Stimulated activated CD8-positive, alpha-beta memory T cell treated with anti-CD3 and anti-CD28 coated beads, Interleukin-4, amount 100 ng/mL, for 1 hour (primary cell): ENCODE measurements at places on chromosomes 11 and 22.

DNA sequence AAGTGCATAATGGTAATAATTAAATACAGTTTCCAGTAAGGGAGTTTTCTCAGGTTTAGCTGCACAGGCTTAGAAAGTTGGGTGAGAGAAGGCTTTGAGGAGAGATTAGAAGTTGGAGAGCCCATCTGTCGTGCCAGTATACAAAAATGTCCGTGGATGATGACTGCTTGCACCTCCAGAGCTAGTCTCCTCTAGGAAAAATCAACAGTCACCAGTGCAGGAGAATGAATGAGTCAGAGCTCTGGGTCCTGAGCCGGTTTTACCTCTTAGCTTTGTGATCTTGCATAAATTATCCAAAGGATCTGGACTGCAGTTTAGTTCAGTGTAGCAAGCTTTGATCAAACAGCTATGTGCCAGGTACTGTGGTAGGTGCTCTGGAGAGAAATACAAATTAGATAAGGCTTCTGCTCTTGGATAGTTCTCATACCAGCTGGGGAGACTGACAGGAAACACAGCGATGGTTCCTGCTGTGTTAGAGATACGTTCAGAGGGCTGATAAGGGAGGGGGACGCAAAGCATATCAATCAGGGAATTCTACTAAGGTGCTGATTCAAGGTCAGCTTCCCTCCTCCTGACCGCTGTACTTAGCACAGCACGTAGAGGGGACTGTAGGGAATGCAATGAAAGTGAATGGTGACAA lies 125.9 kb downstream of the TEAD1 start:
- DNase-seq: no peak

GRCh38 chr22:42324990-42325710 lies 54.7 kb upstream of the TCF20 start:
- DNase-seq: no peak

DNA sequence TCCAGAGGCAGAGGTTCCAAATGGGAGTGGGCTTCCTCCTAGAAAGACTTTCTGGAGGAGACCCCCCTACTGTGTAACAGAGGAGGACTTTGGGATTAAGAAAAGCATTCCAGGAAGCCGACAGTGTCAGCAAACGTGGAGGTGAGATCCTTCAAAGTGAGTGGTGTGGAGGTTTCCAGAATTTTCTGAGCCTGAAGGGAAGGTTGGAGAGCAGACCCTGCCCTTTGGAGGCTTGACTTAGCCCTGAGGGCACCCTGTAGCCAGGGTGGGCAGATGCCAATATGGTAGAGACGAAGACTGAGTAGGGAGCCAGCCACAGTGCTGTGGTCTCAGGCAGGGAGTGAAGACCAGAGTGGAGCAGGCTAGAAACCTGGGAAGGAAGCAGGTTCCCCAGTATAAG lies 1.8 kb upstream of the KLHL22 start:
- no peak for DNase-seq

DNA sequence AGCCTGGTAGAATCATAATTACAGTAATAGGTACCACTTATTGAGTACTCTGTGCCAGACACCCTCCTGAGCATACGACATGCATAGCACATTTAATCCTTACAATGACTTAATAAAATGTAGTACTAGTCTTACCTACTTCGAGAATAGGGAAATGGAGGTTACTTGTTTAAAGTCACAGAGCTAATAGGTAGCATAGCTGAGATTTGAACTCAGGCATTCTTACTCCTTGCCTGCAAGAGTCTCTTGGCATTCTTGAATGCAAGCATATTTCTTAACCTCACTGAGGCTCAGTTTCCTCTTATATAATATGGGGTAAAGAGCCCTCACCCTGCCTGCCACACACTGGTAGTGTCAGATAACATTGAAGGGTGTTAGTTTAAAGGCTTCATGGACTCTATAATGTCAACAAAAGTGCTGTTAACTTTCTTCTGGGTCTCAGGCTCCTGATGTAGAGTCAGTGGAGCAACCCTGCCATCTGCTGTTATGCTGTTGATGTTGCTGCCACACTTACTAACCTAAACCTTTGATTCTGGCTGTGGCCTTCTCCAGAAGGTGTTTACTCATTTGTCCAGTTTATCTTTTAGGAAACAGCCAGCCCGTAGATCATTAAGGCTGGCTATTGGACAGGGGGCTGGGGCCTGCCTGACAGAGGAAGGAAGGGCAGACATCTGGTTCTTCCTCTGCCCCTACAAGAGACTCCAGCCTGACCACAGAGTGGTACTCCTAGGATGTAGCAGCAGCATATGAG lies 18.9 kb downstream of the LIMK2 start:
- no peak for DNase-seq

GRCh38 chr22:48239461-48240147 lies 1477.2 kb downstream of the TBC1D22A start:
- no peak for DNase-seq

DNA sequence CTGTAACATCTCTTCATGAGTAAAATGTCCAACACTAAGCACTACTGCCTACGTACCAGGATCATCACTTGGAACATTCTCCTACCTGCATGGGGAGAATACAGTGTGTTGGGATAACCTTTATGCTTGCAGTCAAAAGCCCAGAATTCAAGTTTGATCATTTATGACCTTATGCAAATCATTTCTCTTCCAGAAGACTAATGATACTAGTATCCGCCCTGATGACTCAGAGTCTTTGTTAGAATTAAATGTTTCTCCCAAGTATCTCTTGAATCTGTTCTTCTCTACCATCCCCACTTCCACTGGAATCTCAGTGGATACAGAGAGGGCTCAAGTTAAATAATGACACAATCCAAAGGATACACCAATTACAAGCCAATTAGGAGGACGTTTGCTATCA lies 12.4 kb downstream of the MAJIN start:
- no peak for DNase-seq

DNA sequence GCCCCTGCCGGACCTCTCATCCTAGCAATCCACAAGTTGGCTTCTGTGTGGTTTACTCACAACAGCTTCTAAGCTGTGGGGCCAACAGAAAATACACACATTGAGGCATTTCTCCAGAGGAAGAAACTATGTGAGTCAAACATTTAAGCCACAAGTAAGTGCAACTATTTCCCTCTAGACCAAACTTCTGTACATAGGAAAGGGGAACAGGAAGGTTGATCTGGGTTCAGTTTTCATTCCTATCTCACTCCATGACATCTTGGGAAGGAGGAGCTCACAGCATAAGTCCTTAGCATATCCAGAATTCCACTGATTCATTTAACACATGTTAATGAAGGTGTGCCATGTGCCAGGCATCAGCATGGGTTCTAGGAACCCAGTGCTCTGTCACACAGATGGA lies 72.8 kb upstream of the PICALM start:
- DNase-seq: no peak

- no peak for DNase-seq
Measured at GRCh38 chr11:8059030-8059429, 22.0 kb upstream of the TUB start.

- DNase-seq: no peak
Measured at GRCh38 chr11:114236829-114237228, 59.4 kb upstream of the NNMT start.

- DNase-seq: no peak
Measured at GRCh38 chr11:47904808-47905207, 56.7 kb upstream of the NUP160 start.

- no peak for DNase-seq
Measured at GRCh38 chr11:100340466-100341319, 346.4 kb upstream of the ARHGAP42 start.

DNA sequence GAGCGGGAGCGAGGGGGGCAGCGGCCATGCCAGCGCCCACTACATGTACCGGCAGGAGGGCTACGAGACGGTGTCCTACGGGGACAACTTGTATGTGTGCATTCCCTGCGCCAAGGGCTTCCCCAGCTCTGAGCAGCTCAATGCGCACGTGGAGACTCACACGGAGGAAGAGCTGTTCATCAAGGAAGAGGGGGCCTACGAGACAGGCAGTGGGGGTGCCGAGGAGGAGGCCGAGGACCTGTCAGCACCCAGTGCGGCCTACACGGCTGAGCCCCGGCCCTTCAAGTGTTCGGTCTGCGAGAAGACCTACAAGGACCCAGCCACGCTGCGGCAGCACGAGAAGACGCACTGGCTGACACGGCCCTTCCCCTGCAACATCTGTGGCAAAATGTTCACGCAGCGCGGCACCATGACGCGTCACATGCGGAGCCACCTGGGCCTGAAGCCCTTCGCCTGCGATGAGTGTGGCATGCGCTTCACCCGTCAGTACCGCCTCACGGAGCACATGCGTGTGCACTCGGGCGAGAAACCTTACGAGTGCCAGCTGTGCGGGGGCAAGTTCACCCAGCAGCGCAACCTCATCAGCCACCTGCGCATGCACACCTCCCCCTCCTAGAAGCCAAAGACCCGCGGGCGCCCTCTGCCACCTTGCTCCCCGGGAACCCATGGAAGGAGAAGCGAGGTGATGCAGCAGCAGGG lies 20.9 kb upstream of the TMEM191C start:
- no peak for DNase-seq

DNA sequence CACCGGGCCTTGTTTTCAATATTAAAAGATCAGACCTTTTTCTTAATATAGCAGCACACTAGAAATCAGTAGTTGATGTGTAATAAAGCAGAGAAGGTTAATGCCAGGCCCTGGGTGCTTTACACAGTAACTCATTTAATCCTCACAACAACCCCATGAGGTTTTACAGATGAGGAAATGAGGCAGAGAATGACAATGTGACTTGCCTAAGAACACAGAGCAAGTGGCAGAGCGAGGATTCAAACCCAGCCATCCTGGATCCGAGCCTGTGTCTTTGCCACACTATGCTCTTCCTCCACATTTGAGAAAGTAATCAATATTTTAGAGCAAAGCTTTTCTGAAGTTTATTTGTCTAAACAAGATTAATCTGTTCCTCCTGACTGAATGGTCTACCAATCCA lies 7.2 kb downstream of the JAML start:
- no peak for DNase-seq

- no peak for DNase-seq
Measured at GRCh38 chr11:43516316-43516850, 157.7 kb downstream of the TTC17 start.

- no peak for DNase-seq
Measured at GRCh38 chr11:105245781-105246315, 106.3 kb upstream of the CARD18 start.

GRCh38 chr11:112693781-112694180 lies 267.4 kb upstream of the NCAM1 start:
- DNase-seq: no peak

DNA sequence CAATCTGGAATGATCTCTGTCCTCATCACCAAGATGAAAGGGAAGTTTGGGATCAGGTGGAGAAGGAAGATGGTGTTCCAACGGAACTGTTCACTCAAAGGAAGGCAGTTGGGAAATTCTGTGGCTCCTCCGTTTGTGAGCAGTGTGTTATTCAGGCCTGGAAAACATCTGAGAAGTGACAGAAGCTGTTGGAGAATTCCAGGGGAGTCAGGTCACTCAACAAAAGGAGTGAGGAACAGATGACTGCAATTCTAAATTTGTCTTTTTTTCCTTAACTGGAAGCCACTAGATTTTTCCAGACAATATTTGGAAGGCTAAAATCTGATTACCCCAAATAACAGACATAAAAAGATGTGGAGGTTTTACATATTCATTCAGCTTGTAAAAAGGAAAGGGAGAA lies 107.8 kb downstream of the CD44 start:
- DNase-seq: no peak

DNA sequence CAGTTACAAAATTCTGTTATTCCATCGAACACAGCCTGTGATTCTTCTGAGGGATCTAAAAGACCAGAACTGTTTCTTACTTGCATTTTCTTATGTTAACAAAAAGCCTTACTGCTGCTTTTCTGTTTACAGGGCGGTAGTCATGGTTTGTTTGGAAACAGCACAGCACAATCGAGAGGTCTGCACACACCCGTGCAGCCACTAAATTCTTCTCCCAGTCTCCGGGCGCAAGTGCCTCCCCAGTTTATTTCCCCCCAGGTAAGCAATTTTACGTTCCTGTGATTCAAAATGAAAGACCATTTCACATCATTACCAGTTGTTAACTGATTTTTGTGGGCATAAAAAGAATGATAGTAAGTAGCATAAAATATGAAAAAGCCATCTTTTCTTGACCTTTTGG lies 60.8 kb upstream of the ADSL start:
- DNase-seq: no peak

GRCh38 chr11:77071077-77071476 lies 4.3 kb downstream of the CAPN5 start:
- DNase-seq: no peak

- DNase-seq: no peak
Measured at GRCh38 chr22:37926771-37927636, 20.9 kb downstream of the MICALL1 start.

DNA sequence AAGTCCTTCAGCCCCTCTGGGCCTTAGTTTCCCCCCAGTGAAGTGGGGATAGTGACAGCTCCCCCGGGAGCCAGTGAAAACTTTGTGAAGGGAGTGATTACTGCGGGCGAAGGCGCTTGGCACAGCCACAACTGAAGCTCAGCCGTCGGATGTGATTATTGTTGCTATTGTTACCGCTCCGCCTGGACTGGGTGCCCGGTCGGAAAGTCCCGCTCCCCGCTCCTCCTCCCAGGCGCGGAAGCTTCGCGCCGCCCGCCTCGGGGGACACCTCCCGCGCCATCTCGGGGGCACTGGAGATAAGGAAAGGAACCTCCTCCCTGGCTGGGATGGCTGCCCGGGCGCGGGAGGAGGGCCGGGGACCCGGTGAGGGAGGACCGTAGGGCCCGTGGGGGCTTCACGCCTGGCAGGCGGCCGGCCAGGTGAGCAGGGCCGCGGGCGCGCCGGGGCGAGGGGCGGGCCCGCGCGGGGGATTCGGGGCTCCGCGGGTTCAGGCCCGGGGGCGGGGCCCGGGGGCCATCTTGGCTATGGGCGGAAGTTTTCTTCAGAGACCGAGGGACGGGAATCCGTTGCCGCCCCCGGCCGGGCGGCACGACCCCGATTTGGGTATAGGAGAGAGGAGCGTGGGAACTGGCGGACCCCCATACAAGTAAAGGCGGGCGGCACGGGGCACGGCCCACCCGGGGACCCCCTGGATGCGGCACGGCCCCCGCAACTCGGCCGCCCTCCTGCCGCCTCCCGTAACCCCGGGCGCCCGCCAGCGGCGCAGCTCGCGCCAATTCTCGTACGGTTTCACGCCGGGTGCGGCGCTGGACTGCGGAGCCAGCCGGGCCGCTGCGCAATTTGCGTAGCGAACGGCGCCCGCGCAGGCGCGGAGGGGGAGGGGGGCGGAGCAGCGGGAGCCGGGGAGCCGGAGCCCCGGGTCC lies at the start of gene GPR137:
Gene GPR137, plus strand, starts transcription at position 887 of the 923 bp plus-strand sequence. CDS start 677 bp downstream, outside the sequence.
- DNase-seq: peak; percentile 79
